Upper lobe of left lung (tissue), 6 donors: ENCODE measurements at places on chromosomes 11 and 22. TPM values are rescaled to one million over a fixed set of nuclear protein-coding genes. Genes with fewer than 3 reads are reported as not detected.

GRCh38 chr22:39422101-39422500 is 22.5 kb downstream of the TAB1 start:
- DNase-seq, result no peak

DNA sequence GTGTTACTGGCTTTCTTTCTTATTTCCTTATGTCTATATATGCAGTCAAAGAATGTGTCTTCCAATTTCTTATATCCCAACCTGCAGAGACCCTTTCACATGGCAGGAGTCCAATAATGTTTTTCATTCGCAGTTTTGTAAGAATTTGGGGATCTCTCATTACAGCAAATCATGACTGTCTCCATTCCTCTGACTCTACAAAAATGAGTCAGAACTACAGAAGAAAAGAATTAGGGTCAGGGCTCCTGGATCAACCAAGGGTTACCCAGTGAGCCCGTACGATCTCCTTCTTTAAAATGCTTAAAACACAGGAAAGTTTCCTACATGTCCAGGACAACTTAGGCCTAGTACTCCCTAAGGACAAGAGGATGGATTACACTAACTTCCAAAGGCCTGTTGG is 42.2 kb downstream of the RPUSD4 start:
- DNase-seq, result no peak

DNA sequence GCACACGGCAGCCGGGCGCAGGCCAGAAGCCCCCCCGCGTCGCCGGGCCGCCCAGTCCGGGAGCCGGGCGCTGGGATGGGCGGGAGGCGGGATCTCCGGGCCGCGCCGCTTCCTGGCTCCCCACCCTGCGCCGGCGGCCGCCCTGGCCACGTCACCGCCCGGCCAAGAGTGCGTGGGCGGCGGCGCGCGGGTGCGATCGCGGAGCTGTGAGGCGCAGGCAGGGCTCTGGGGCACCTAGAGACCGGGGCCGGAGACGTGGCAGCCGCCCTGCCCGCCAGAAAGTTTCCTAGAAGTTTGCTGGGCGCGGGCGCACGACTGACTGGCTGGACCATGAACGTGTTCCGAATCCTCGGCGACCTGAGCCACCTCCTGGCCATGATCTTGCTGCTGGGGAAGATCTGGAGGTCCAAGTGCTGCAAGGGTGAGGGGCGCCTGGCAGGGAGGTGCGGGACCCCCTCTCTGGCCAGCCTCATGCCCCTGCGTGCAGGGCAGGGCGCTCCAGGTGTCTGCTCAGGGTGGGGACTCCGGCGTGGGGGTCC is at the start of gene KDELR3:
KDELR3 (plus strand) TSS at position 193 of the 539 bp plus-strand sequence; CDS start at position 331, 138 bp downstream.
- DNase-seq, result peak; percentile 94

- DNase-seq, result no peak
These were observed 60.8 kb downstream of the C11orf58 start for GRCh38 chr11:16799221-16799620.

DNA sequence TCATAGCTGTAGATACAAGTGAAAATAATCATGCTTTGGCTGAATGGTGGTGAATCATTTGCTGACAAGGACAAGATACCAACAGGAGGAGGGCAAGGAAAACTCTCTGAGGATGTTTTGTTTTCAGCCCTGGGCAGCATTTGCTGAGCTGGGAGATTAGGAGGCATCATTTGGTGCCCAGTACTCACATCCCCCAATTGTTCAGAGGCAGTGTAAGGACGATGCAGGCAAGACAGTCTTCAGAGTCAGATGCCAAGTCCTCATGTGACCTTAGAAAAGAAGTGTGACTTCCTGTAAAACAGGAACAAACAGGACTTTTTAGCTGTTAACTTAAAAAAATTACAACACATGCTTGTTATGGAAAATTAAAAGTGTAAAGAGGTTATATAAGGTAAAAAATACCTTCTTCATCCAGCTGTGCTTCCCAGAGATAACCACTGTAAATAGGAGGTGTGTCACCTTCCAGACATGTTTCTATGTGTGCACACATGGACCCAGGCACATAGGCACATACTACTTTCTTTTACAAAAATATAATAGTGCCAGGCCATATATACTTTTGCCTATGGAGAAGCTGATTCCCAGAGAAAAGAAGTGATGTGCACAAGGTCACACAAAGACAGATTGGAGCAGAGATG is 18.0 kb downstream of the CNTF start:
- no peak for DNase-seq

DNA sequence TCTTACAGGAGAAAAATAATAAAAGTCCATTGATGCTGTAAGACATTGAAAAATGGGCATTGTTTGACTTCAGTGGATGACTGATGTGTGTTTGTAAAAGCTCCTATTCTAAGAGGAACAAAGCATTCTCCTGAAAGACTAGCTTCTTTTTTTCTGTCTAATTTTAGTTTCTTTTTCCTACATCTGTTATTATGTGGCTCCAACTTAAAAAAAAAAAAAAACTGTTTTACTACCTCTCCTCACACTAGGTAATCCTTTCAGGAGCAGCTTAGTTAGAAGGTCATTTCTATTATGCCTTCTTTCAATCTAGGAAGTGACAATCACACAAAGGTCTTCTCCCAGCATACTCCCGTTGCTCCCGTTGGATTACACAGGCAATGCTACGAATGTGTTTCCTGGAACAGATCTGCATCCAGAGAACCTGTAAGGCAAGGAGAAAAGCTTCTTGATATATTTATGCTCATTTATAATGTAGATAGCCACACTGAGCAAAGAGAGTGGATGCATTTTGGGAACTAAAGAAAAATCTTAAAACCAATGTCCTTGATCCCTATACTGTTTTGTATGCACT is 595.1 kb upstream of the CCDC179 start:
- DNase-seq, result no peak

GRCh38 chr22:28548406-28548805 is 131.2 kb downstream of the TTC28 start:
- no peak for DNase-seq

DNA sequence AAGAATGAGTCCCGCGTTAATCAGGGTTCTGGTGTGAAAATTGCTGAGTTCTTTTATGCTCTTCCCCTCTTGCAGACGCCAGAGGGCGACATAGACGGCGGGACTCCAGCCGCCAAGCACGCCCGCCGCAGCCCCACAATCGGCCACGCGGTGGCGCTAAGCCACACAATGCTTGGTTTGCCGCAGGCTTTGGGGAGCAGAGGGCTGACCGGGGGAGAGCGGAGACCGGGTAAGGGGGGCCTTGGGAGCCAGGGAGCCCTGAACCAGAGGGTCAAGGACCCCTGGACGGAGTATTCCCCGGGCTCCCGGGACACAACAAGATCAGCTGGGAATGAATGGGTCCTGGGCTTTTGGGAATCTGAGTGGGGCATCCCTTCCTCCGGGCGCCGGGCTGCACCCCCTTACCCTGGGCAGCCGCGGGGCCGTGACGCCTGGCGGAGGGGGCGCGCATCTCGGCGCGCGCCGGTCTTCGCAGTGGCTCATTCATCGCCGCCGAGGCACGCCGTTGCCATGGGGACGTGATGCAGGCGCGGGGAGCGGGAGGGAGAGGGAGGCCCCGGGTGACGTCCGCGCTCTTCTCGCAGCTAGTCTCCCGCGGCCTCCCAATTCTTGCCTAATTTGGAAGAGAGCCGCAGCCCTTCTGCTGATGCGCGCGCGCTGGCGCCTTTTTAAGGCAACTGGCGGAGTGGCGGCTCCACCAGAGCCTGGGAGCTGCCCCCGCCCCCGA is 12.2 kb upstream of the NPAS4 start:
- DNase-seq, result peak; percentile 89

DNA sequence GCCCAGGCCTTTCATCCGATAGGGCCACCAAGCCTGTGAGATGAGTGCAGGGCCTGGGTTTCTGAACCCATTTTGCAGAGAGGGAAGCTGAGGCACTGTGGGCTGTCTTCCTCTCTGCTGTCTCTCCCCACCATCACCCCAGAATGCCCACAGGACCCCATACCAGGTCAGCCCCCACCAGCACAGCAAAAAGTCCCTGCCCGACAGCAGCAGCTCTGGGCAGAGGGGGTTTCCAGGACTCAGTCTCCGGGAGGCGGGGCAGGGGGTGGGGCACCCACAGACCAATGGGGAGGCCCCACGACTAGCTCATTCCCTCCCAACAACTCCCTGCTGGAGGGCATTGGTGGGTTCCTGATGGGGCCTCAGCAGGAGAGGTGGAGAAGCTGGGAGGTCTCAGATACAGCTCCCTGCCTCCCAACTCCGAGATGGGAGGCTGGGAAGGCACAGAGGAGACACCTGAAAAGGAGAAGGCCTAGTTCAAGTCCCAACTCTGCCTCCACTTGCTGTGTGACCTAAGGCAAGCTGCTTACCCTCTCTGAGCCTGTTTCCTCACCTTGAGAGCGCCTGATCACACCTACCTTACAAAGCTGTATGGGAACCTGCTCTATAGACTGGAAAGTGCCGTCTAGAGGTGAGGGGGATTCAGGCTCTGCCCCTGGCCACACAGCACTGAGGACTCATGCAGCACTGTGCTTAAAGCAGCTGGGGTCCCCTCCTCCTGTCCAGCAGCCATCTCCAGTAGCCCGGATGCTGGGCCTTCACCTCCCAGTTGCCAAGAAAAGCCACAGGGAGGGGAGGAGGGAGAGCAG is 3.5 kb downstream of the CBX7 start:
- DNase-seq, result peak; percentile 89

DNA sequence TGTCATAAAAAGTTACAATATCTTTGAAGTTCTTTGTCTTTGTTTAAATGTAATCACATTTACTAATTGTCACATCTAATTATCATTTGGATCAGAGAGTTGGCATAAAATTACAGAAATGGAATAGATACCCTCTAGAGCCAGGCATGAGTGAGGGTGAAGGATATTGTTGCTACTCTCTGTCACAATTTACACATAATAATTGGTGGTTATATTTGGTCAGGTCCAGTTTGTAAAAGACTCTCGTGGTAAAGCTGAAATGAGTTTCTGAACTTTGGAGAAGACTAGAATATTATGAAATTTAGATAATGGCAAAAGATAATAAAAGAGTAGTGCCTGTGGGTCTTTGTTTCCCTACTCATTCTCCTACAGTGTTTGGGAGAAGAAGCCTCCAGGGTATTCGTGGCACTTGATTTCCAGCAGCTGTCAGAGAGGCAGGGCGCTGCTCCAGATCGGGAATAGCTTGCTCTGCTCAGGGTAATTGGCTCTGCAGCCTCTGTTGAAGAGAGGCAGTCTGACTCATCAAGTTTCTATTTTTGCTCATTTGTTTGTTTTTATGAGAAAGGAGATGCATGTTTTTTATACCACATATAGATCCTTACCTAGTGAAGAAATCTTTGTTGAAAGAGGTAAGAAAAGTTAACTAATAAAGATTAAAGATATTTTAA is 349.9 kb downstream of the CNTN5 start:
- DNase-seq, result no peak

- no peak for DNase-seq
These were observed 3.0 kb downstream of the PACSIN3 start for GRCh38 chr11:47183031-47183856.

DNA sequence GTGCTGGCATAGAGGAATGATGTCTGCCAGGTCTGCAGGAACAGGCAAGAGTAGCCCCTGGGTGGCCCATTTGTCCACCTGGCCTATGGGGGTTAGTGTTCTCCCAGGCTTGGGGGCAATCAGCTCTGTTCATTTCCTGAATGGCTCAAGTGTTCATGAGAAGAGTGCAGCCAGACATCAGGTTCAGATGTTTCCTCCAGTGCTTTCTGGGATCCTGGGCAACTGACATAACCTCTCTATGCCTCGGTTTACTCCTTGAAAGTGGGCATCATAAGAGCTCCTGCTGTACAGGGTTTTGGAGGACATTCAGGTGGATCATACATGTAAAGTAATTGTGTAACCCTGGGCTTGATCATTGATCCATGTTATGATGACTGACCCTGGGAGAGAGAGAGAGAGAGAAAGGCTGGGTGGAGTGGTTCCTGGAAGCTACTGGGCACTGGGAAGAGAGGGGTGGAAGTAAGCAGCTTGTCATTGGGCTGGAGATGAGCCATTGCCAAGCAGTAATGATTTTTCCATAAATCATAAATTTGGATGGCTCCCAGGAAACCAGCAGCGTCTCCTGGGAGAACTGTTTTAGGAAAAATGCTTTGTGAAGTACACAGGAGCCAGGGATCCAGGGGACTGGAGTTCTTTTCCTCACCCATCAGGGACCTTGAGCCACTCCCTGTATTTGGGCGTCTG is 30.2 kb upstream of the ACCSL start:
- DNase-seq, result no peak

DNA sequence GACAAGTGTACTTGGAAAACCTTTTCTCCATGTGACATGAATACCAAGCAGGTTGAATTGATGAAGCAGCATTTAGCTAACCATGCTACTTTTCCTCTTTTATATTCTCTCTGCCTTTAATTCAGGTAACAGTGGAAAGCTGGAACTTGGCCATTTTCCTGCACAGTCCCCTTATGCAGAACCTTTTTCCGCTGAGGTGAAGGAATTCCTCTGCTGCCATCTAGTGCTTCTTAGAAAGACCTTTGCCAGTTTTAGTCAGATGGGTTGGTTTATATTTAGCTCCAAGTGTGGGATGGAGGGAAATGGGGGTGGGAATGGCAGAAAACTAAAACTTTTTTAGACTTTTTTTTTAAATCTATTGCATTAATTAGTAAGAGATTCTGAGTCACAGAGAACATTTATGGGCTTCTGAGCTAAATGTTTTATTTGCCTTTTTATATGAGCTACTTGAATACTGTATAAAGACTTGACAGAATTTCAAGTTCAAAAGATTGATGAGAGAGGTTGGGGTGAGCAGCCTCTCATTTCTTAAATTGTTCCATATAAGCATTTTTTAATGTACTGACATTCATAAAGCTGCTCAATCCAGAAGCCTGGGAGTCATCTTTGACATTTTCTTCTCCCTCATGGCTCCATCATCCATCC is 153.9 kb upstream of the ZC3H12C start:
- DNase-seq, result peak; percentile 43

GRCh38 chr11:117839936-117840813 is 15.6 kb upstream of the FXYD2 start:
- peak; percentile 14 for DNase-seq

DNA sequence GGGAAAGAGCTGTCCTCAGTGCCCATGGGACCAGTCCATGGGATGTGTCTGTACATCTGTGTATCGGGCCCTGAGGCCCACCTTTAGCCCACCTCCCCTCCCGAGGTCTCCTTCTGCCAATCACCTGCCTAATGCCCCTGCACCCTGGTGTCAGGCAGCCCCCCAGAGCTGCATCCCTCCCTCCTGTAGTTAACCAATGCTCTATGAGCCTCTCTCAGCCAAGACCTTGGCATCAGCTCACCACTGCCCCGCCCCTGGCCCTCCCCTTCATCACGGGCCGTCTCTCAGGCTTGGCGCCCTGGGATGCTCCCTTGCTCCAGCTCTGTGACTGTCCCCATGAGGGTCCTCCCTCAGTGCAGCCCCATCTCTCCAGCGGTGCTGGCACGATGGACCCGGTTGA is 18.5 kb downstream of the MGAT3 start:
- no peak for DNase-seq

The DDI1 gene
- not detected for total RNA-seq

The GAL3ST1 gene
- total RNA-seq, result 1.7 TPM

The PRRG4 gene
- 33.6 TPM for total RNA-seq

The KRTAP5-1 gene
- not detected for total RNA-seq

The MEN1 gene
- 23.2 TPM for total RNA-seq

The MOGAT2 gene
- not detected for total RNA-seq

The FAM180B gene
- total RNA-seq, result not detected

The FXYD6 gene
- total RNA-seq, result 58.3 TPM

The MS4A4A gene
- 62.1 TPM for total RNA-seq

The CCDC81 gene
- 0.52 TPM for total RNA-seq

The DDTL gene
- total RNA-seq, result not detected

The NCAPD3 gene
- 14.4 TPM for total RNA-seq

The CNIH2 gene
- 1.4 TPM for total RNA-seq

The SLC22A6 gene
- total RNA-seq, result not detected

The MYO7A gene
- total RNA-seq, result 5.9 TPM
